G401 (cell line): ENCODE measurements at places on chromosomes 16 and 17.

DNA sequence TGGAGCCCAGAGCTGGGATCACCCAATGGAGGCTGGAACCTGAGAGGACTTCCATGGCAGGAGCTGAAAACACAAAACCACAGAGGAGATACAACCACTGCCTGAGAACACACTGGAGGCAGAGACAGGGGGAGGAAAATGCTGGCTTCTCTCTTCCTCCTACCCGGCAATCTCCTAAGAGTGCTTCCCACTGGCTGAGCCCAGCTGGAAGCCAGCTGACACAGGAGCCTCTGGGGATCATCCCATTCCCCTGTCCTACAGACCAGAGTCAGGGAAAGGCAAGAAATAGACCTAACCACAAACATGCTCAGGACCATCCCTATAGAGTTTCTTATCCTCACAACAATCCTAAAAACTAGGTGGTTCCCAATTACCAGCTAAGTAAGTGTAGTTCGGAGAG lies 112.4 kb upstream of the CDH5 start:
- DNase-seq: no peak

- no peak for DNase-seq
These were observed 26.7 kb downstream of the CYB5B start for GRCh38 chr16:69451166-69451565.

DNA sequence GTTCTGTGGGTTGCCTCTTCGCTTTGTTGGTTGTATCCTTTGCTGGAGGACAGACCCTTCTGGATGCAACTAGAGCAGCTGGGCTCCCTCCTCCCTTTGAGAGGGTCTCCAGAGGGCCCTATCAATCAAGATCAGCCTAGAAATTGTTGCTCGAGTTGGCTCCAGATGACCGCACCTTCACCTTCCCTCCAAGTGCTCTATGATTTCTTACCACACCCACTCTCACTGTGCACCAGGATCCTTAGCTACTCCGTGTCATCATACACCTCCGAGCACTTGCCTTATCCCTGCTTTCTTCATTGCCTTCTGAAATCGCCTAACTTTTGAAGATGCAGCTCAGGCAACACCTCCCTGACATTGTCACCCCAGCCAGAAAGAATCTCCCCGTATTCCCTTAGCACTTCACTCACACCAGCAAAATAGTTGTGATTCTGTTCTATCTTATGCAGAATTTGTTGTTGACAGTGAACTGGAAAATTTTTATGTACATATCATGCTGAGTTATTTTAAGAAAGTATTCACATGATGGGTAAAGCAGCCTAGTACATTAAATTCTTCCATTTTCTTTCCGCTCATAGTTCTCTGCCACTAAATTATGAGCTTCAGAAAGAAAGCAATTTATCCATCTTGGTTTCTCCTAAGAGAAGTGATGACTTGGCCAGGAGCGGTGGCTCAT lies 52.9 kb downstream of the ABAT start:
- DNase-seq: no peak

- no peak for DNase-seq
These were observed 2.4 kb downstream of the IL4R start for GRCh38 chr16:27316038-27316680.

- DNase-seq: no peak
These were observed 5.6 kb downstream of the VAC14 start for GRCh38 chr16:70795296-70795912.
